ENCODE measurements at places on chromosomes 4 and X.

DNA sequence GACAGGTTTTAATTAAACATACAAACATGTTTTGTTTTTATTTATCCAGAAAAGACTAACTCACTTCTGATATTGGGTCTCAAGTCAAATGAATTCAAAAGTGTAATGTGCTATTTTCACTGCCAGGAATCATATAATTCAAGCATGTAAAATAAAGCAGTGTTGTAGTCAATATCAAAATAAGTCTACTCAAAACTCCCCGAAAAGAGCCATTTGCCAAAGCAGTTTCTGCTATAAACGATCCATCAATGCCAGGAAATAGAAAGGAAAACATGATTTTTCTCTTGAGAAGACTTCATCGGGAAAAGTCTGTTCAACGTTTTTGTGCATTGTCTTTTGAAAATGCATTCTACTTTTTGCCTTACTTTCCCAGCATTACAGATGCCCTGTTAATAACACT, 633.3 kb downstream of the FAT4 start:
- DNase-seq, result no peak

DNA sequence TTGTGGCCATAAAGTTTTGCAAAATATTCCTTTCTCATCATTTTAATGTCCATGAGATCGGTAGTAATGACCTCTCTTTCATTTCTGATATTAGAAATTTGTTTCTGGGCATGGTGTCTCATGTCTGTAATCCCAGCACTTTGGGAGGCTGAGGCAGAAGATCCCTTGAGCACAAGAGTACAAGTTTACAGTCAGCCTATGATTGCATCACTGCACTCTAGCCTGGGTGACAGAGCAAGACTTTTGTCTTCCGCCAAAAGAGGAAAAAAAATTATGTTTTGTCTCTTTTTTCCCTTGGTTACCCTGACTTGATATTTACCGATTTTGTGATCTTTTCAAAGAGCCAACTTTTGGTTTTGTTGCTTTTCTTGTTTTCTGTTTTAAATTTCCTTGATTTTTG, 10.8 kb upstream of the NKAP start:
- DNase-seq, result no peak

DNA sequence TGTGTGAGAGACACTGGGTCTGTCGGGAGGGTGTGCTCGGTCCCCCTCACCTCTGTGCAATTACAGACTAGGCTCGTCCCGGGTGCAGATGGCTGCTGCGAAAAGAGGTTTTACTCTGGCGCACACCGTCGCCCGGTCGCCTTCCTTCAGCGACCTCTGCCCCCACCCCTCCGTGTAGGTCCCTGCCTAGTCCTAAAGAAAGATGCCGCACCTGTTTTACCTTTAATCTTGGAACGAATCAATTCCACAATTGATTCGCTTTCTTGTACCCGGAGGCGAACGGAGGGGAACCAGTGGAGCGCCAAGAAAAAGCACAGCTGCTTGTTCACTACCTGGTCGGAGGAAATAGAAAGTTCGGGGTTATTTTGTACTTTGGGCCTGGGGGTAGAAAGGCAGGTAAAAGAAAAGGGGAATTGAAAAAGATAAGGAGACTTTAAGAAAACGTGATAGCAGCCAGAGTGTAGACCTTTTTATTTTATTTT, 1.2 kb downstream of the NPNT start:
- DNase-seq, result no peak

GRCh38 chr4:39484582-39485272, 25.9 kb downstream of the LIAS start:
- DNase-seq, result no peak

GRCh38 chrX:63658920-63659319, 126.1 kb downstream of the ARHGEF9 start:
- DNase-seq, result no peak

DNA sequence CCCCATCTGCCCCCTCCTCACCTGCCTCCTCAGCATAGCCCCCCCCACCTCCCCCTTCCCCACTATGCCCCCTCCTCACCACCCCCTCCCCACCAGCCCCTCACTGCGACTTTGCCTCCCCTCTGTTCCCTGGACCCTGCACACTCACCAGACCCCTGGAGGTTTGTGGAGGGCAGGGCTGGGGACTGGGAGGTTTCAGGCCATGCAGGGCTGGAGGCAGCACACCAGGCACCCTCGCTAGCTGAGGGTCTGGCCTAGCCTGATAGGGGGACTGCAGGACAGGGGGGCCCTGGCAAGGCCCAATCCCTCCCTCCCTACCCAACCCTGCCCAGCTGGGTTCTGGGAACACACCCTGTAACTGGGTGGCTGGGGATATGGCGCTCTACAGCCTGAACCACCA, 28.0 kb downstream of the TACC3 start:
- no peak for DNase-seq

Data from lower lobe of right lung (tissue), 2 donors.